ENCODE measurements at places on chromosomes 3 and 15.

DNA sequence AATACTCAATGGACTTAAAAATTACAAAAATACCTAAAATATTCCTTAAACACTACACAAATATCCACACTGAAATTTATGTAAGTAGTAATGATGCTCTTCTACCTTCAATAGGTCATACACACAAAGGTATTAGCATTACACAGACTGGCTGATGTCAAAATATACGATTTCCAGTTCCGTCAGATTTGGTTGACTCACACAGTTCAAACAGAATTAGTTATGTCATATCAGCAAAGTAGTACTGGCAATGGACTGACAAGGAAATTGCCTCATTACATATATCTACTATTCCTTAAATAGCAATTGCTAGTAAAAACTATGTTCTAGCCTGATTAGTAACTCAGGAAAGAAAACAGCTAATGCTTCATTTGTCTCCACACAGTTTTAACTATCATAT lies 70.8 kb downstream of the ADAM10 start:
- DNase-seq: no peak

GRCh38 chr15:100211855-100212850 lies 129.6 kb downstream of the ADAMTS17 start:
- DNase-seq: no peak

DNA sequence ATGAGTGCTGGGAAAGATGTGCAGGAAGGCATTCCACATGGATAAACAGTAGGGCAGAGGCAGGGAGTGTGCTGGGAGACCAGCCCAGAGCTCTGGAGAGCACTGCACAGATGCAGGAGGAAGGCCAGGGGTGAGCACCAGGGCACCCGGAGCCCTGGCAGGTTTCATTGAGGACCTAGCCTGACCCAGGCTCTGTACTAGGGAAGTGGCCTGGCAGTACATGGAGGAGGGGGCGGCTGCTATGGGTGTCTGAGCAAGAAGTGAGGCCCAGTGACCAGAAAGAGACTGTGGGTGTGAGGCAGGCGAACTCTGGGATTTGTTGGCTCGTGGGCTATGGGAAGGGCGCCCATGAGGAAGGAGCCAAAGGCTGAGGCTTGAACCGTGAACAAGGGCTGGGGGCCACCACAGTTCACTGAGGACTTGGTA lies 139.1 kb downstream of the DNAJB8 start:
- DNase-seq: no peak

DNA sequence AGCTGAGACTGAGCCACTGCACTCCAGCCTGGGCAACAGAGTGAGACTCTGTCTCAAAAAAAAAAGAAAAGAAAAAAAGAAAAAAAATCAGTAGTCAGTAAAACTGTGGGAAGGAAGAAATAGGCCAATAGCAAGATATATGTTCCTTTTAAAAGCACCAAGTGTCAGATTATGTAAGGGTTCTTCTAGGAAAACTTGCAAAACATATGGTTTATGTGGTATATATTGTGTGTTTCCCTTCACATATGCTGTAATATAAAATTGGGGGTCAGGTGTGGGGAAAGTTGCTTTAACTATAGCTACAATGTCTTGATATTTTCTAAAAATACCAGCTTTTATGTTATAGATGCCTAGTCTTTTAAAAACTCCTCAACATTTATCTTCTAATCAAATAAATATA lies 64.6 kb downstream of the ESYT3 start:
- DNase-seq: no peak

DNA sequence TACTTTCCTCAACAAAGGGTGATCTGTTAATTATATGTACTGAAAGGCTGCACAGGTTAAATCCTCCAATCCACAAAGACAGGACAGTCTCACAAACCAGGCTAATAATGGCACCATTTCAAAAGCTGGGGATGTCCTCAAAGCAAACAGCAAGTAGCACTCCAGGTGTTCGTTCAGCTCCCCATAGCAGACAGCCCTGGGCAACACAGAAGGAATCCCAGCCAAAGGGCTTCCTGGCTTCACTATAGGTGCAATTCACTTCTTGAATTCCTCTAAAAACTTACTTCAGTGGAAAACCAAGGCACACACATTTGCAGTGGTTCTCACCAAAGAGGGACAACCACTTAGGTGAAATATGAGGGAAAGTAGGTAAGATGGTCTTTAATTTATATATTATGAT lies 166.7 kb downstream of the CTNNB1 start:
- no peak for DNase-seq

DNA sequence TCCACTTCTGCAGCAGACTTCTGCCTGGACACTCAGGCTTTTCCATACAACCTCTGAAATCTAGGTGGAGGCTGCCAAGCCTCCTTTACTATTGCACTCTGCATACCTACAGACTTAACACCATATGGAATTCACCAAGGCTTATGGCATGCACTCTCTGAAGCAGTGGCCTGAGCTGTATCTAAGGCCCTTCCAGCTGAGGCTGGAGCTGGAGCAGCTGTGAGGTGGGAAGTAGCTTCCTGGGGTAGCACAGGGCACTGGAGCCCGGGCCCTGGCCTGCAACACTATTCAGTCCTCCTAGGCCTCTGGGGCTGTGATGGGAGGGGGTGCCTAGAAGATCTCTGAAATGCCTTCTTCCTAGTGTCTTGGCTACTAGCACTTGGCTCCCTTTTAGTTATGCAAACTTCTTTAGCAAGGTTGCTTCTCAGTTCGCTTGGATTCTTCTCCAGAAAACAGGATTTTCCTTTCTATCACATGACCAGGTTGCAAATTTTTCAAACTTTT lies 186.6 kb upstream of the RORA start:
- DNase-seq: no peak
